GM13977 (cell line): ENCODE measurements at places on chromosomes 1 and 21.
A peak's percentile ranks its signal among the peaks of the same experiment; 100 is the strongest.

DNA sequence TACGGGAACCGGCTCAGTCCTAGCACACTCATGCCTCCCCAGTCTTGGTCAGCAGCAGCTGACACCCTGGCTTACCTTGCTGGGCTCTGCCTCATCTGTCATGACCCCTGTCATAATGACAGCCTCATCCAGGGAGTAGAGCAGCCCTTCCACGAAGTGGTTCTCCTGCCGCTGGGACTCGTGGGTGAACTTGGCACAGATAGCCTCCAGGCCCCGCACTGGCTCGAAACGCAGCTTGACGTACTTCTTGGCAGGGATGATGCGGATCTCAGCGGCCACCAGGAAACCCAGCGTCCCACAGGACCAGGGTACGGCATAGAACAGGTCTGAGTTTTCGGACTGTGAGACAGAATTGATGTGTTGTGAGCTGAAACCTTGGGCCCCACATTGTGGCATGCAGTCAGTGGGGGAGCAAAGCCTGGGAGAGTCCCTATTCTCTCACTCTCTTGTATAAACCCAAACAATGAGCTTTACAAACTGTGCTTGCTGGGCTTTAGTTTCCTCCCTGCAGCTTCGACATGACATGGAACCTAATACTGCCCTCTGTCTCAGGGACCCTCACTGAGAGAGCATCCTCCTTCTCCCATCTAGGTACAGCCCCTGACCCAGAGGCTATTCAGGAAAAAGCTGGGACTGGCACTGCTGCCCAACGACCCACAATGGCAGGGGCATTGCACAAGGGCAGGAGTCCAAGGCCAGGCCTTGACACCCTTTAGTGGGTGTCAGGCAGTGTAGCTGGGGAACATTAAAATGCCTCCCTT, 15.5 kb downstream of the DHCR24 start:
- no peak for DNase-seq

DNA sequence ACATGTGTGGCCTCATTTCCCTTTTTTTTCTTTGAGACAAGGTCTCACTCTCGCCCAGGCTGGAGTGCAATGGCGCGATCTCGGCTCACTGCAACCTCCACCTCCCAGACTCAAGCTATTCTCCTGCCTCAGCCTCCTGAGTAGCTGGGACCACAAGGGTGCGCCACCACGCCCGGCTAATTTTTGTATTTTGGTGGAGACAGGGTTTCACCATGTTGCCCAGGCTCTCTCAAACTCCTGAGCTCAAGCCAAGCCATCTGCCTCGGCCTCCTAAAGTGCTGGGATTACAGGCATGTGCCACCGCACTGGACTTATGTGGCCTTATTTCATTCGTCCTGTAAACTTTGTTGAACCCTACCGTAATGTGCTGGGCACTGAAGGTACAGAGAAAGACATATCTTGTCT, 569 bp upstream of the WARS2 start:
- no peak for DNase-seq

DNA sequence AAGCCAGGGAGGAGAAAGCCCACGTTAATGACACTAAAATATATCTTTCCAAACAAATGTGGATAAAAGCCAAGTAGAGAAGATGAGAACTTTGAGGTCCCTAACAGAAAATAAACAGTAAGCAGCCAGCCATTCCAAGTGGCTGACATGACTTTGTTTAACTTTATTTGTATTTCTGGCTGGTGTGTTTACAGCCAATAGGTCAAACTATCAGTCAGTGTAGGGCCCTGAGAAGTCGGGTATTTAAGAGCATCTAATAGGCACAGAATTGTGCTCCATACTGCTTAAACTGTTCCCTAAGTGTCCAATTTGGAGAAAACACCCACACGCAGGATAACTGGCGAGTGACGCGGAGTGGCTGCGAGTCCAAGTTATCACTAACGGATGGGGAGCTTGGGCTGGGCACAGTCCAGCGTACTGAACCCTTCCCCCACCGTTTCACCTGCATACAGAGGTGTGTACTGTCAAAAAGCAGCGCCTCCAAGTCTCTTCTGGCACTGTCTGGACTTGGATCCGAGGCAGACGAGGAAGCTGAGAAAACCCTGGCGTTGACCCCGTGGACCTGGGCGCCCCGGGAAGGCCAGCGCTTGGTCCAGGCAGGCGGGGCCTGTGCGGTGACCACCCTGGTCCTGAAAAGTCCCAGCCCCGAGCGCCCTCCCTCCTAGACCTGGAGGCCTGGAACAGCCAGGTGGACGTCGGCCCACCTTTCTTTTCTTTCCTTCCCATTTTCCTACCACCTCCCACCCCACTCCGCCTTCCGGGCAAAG, 662 bp upstream of the LGALS8 start:
- no peak for DNase-seq

- DNase-seq: no peak
Observed at GRCh38 chr1:207268337-207268736, 53.1 kb upstream of the CD55 start.

DNA sequence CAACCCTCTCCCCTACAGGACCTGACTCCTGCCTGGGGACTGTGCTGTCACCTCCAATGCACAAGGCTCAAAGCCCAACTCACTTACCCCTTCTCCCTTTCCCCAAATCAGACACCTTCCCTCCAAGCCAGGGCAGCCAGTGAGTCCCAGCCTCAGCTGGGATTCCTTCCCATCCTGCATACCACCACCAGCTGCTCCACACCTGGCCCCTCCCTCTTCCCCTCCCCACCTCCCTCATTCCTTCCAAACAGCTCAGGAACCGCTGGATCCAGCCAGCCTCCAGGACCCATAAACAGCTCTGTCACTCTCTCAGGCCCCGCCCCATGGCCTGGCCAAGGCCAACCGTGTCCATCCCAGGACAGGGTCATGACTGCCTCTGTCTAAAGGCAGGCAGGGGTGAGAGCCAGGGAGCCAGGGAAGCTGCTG, 41.4 kb downstream of the ACOT7 start:
- no peak for DNase-seq

DNA sequence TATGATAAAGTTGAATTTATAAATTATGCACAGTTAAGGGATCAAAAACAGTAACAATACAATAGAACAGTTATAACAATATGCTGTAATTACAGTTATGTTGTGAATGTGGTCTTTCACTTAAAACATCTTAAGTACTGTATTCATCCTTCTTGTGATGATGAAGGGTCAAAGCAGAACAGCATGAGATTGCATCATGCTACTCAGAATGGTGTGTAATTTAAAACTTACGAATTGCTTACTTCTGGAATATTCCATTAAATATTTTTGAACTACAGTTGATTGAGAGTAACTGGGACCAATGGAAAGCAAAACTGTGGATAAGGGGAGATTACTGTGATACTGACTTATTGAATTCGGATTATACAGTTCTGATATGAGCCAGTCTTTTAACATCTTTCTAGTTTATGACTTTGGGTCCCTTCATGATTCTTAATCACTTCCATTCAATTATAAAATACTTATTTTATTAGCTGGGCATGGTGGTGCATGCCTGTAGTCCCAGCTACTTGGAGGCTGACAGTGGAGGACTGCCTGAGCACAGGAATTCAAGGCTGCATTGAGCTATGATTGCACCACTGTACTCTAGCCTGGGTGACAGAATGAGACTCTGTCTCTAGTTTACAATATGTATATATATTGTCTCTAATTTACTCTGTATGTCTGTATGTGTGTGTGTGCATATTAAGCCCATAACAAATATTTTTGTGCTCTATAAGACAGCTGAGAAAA, 43.2 kb downstream of the ATP1B1 start:
- DNase-seq: no peak

DNA sequence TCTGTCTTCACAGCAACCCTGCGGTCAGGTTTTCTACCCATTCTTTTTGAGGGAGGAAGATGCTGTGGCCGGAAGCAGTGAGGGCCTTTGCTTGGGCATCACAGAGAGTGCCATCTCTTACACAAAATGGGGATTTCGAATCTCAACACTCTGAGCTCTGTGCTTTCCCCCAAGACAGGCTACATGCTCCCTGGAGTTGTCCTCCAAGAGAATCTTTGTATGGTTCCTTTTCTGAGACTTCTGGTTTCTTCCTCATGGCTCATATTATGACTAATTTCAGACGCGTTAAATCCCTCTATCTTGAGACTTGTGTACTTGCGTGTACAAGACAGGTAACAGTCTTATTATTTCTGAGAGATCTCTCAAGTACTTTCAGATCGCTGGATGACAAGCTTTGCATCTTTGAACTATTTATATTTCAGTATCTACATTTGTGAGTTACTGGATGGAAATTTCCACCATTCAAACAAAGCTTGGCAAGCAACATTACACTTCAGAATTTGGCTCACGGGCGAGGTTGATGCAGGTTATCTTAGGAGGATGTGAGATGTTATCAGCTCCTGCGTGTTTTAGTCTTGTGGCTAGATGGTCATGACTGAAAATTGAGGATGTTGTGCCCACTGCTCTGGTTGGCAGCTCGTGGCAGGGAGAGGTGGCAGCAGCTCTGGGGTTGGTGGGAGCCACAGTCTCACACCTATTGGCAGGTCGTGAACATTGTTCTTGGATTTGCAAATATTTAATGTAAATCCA, 19.4 kb downstream of the ABCG1 start:
- DNase-seq: no peak

DNA sequence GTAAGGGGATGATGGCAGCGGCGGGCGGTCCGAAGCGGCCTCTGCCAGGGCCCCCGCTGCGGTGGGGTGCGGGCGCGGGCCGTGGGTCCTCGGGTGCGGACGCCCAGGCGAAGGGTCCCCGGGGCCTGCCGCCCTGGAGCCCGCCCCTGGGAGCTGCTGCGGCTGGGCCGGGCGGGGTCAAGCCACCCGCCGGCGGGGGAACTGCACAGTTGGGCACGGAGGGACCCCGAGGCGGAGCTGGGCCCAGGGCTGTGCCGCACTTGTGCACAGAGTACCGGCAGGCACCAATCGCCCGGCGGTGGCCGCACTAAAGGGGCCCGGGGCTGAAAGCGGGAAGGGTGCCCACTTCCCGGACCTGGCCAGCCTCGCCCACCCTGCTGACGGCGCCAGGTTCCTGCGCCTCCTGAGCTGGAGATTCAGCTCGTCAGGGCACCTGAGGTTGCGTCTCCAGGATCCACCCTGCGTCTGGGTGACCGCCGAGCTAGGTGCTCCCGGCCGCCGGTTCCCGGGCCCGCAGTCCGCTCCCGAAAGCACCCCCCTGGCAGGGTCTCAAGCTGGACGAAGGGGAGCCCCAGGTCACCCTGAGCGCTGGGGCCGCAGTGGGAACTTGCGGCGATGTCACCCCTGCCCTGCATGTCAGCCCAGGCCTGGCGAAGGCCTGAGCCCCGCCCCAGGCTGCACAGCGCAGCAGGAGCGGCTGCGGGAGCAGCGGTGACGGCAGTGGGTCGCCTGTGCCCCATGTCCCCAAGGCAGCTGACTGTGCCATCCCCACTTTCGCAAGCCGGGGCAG, 56.7 kb upstream of the ETV3 start:
- DNase-seq: no peak

DNA sequence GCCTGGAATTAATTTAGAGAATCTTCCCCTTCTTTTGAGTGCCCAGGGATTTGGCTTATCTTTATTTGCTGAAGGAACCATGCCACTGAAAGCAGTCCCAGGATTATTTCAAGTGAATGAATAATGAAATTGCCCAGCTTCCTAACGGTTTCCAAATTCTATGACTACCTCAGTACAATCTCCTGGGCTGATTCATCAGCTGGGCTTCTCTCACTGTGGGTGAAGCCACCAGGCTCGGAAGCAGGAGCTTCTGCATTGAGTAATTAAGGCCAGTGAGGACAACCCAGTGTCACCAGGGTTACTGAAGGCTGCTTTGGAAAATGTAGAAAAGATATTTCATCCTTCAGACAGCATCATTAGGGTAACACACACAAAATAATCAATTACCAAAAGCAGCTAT, 169.8 kb downstream of the DAB1 start:
- DNase-seq: no peak

DNA sequence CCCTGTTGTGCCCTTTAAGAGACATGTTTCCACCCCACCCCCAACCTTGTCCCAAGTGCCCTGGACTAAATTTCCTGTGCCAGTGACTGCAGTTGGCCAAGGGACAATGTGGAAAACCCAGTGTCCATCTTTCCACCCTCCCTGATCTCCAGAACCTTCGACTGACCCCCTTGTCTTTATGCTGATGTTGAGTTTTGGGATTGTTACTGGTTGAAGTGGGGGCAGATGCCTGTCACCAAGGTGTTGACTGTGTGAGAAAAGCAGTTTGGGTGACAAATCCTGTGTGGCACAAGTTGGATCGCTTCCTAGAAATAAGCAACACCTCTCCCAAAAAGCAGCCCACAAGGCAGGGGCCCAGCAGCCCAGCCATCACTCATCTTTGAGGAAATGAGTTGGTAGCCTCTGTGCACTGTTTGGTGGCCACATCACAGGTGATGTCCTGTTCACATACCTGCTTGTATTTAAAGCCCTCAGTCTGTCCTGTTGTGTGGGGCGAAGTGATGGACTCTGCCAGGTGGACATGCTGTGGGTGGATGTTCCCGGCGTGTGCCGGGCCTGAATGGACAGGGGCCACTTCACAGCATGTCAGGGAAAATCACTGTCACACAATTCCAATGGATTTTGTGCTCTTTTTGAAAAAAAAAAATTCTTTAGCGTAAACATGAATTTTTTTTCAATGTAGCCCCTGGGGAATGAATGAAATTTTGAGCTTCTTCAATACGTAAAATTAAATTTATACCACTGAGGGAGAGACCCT, 6.6 kb upstream of the MIIP start:
- no peak for DNase-seq

- peak; percentile 72 for DNase-seq
Observed at GRCh38 chr1:161962091-161962887, 61.4 kb downstream of the OLFML2B start.

DNA sequence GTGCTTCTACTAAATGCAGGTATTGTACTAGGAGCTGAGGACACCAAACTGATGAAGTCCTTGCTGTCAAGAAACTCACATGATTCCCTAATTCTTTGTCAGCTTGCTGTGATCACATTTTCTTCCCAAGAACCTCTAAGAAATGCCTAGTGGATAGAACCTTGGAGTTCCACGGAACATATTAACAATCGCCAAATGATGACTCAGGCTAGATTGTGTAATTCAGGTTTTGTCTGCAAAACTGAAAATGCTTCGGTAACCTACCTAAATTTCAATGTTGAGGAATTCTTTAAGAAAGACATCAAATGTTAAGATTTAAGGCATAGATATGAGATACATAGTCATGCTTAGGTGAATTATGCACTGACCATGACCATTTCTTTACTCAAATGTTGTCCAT, 1.7 kb upstream of the GADD45A start:
- DNase-seq: no peak

- DNase-seq: no peak
Observed at GRCh38 chr1:197144570-197145325, 1.7 kb downstream of the ASPM start.
